D341Med (cell line): ENCODE measurements at places on chromosomes 2 and 18.

- no peak for DNase-seq
Observed at GRCh38 chr2:55976681-55977080, 53.1 kb upstream of the EFEMP1 start.

DNA sequence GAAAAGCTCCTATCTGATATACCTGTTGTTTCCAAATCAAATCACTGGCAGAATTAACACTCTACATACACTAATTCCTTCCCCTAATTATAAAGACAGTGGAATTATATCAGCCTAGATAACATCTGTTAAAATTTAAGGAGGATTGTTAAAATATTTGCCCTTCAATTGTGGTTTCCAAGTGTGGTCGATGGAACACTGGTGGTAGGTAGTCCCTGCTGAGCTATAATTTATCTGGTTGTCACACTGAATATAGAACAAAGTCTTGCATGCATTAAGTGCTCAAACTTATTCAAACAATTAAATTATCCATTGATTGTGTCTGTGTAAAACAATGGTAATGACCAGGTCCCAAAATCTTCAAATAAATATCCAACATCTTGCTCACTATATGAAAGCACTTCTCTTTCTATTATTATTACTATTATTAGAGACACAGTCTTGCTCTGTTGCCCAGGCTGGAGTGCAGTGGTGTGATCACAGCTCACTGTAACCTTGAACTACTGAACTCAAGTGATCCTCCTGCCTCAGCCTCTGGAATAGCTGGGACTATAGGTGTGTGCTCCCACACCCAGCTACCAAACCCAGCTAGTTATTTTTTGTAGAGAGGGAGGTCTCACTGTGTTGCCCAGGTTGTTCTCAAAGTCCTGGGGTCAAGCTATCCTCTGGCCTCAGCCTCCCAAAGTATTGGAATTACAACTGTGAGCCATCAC is 12.0 kb downstream of the CDH2 start:
- DNase-seq: no peak

DNA sequence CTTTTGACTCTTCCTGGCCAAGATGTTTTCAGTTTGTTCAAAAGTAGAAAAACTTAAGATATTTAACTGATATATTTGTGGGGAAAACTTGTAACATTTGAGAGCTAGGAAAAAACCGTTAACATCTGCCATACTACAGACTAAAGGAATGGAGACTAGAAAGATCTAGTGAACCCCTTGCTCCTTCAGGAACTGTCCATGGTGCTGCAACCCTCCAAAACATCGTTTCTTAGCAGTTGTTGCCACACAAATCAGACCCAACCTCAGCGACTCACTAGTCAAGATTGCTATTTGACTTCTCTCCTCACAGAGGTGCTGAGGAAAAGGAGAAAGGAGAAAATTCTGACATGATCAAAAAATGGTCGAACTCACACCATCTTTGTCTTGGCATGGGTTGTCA is 393.8 kb upstream of the LYPD1 start:
- DNase-seq: no peak

GRCh38 chr2:176325732-176326131 is 56.5 kb downstream of the MTX2 start:
- DNase-seq: no peak

- no peak for DNase-seq
Observed at GRCh38 chr2:74079522-74080341, 68.0 kb downstream of the BOLA3 start.

GRCh38 chr2:216315802-216316603 is 56.3 kb downstream of the MARCHF4 start:
- DNase-seq: no peak

DNA sequence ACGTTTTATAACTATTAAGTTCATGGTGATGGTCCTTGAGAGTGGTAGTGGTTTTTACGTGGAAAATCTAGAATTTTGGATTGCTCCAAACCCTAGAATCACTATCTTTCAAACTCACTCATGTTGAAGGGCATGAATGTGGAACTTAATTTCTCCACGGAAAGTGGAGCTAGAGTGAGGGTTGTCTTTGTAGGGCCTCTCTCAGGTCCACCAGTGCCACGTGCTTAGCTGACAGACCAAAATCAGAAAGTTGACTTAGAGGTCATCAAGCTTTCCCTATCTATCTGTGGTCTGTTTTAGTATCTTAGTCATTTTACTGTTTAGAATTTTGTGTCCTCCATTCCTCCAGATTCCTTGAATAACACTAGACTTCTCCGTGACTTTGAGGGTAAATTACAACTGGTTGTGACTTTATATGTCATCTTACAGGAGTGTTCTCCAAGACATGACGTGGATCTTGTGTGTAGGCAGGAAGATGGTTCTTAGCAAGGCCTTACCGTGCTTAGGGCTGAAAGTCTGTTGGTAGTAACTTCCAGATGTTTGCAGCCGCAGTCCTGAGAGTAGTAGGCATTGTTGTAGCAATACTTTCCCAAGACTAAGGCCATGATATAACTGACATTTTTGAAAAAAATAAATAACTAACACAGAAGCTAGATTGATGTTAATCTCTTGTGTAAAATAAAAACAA is 26.8 kb downstream of the DIS3L2 start:
- DNase-seq: no peak

GRCh38 chr2:167491788-167492187 is 603.5 kb downstream of the XIRP2 start:
- no peak for DNase-seq

DNA sequence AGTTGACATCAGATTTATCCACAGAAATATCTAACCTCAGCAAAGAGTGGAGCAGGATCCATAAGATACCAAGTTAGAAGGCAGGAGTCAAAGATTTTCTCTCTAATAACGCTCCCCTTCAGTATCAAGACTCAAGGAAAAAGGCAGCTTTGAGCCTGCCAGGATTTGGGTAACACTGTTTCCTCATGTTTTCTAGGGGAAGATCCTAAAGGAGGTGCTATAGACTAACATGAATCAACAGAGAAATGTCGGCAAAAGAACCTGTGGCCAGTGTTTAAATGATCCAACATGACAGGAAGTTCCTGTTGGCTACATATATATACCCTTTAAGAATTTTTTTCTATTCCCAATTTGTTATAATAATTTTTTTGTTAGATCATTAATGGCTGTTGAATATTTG is 402.3 kb downstream of the TGIF1 start:
- DNase-seq: no peak

- DNase-seq: no peak
Observed at GRCh38 chr2:197675246-197675645, at the start of gene RFTN2. Gene RFTN2, minus strand, starts transcription at chr2:197675587. Its CDS starts 129 bp downstream, at chr2:197675458.

GRCh38 chr18:6871566-6871965 is 142.1 kb downstream of the ARHGAP28 start:
- DNase-seq: no peak

DNA sequence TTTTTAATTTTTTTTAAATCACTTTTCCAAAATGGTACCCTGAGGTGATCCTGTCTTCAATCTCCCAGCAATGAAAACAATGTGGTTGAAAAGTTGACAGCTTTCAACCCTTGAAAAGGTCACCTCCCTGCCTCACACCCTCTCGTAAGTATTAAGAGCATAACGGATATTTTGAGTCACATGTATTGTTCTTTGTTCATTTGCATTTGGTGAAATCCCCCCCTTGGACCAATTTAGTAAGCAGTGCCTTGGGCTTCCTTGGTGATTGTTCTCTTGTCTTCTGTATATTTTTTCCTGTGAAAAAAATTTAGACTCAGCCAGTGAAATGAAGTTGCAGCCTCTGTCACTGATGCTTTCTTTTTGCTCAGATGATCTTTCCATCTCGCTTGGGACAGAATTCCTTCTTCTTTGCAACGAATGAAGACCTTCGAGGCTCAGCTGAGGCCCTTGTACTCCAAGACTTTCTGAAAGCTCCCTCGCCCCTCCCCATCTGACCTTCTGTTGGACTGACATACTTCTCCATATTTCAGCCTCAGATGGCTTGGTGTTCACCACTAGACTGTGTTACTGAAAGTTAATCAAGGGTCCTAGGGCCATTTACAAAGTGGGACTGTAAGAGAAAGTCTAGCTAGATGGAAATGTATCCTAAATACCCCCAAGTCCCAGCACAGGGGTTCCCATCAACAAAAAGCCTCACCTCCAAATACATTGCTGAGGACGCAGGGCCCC is 158.4 kb downstream of the BCL2 start:
- no peak for DNase-seq

- DNase-seq: peak; percentile 17
Observed at GRCh38 chr2:44200759-44201158, 32.1 kb downstream of the PPM1B start.

GRCh38 chr18:9852266-9853081 is 33.3 kb upstream of the TXNDC2 start:
- no peak for DNase-seq

GRCh38 chr18:21522530-21522929 is 78.0 kb downstream of the ESCO1 start:
- DNase-seq: no peak

GRCh38 chr2:233700028-233700635 is 7.4 kb downstream of the UGT1A6 start:
- no peak for DNase-seq

- DNase-seq: no peak
Observed at GRCh38 chr2:147017951-147018645, 826.7 kb upstream of the ACVR2A start.

DNA sequence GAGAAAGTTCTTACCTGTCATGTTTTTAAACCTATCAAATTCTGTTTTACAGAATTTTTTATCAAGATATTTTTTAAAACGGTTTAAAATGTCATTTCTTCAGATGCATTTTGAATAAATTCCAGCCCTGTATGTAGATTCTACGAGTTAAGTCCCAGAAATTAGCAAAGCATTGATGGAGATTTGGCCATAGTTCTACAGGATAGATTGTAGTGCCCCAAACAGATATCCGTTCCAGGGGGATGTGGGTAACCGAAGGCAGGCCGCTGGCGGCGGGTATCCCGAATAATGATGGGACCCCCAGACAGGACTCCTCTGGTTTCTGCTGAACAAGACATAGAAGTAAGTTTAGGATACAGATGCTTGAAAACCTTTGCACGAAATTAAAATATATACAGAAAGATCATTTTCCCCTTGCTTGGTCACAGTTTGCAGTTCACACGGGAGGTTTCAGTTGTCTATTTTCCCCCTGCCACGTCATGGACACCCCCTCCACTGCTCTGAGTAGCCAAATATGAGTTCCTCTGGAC is 755 bp downstream of the NOL4 start:
- DNase-seq: peak; percentile 31
